Activated CD4-positive, alpha-beta memory T cell treated with anti-CD3 and anti-CD28 coated beads for 36 hours (primary cell): ENCODE measurements at places on chromosomes 1 and 21.
A peak's percentile ranks its signal among the peaks of the same experiment; 100 is the strongest.

- no peak overlapping the region for H3K4me3 ChIP-seq
- H3K36me3 ChIP-seq = no peaks in the 10 kb centered on the region
- no peak for DNase-seq
- peaks cover 4% of the 10 kb centered on the region for H3K4me1 ChIP-seq
- no peak overlapping the region for H3K27ac ChIP-seq
These were observed 1.8 kb upstream of the FOXO6 start for GRCh38 chr1:41359211-41360073.

- peaks cover 12% of the 10 kb centered on the region for H3K4me1 ChIP-seq
- no peak for DNase-seq
- H3K27ac ChIP-seq = no peak overlapping the region
- peak overlapping the region; percentile 67 for H3K4me3 ChIP-seq
- H3K27me3 ChIP-seq = peaks cover 23% of the 10 kb centered on the region
- H3K36me3 ChIP-seq = no peaks in the 10 kb centered on the region
These were observed 403 bp upstream of the PSEN2 start for GRCh38 chr1:226870026-226870400.

DNA sequence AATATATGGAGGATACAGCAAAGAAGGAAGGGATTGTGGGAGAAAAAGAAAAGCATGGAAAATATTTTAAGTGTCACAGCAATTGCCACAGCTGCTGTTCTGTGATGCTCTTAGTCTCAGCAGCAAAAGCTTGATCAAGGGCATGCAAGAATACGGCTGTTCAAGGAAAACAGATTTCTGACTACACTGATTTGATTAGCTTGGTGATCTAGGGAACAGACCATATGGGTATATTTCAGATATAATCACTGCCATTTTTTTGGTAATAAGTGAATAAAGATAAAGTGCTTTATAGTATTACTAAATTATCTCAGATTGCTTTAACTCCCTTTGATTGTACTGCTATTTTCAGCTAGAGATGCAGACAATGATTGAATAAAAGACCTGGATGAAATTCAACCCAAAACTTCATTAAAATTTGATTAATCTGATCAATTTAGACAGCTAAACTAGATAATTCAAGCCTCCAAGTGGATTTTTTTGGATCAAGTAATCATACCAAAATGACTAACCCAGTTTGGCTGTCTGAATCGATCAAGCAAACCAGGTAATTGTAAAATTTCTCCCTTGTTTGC, 33.3 kb upstream of the LYPLAL1 start:
- DNase-seq = no peak
- H3K27ac ChIP-seq = no peak overlapping the region
- no peaks in the 10 kb centered on the region for H3K4me1 ChIP-seq
- H3K27me3 ChIP-seq = peaks cover 1% of the 10 kb centered on the region
- H3K36me3 ChIP-seq = no peaks in the 10 kb centered on the region

- no peak for DNase-seq
- peak overlapping the region; percentile 73 for H3K27ac ChIP-seq
- no peaks in the 10 kb centered on the region for H3K27me3 ChIP-seq
- peaks cover 54% of the 10 kb centered on the region for H3K4me1 ChIP-seq
These were observed 281.0 kb downstream of the PTPRC start for GRCh38 chr1:198919667-198920398.

GRCh38 chr1:201444792-201445191, 23.3 kb upstream of the TNNI1 start:
- no peak for DNase-seq
- H3K27ac ChIP-seq = no peak overlapping the region
- peaks cover 2% of the 10 kb centered on the region for H3K4me1 ChIP-seq
- no peaks in the 10 kb centered on the region for H3K36me3 ChIP-seq
